ENCODE measurements at places on chromosomes 6 and 20.

- no peak for DNase-seq
Observed at GRCh38 chr20:33694639-33695012, 8.4 kb upstream of the E2F1 start.

DNA sequence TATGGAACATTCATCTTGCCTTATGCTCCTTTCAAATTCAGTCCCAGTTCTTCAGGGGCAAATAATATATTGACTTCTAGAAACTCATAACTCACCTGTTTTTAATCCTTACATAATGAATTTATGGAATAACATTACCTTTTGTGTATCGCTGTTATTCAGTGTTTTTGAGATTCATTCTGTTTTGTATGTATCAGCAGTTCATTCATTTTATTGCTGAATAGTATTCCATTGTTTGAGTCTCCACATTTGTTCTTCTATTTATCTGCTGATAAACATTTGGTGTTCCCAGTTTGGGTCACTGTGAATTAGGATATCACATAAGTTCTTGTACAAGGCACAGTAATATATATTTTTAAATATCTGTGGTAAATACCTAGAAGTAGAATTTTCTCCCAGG, 5.1 kb downstream of the SEMG2 start:
- DNase-seq, result no peak

GRCh38 chr20:53763707-53764414, 170.2 kb upstream of the ZNF217 start:
- no peak for DNase-seq

DNA sequence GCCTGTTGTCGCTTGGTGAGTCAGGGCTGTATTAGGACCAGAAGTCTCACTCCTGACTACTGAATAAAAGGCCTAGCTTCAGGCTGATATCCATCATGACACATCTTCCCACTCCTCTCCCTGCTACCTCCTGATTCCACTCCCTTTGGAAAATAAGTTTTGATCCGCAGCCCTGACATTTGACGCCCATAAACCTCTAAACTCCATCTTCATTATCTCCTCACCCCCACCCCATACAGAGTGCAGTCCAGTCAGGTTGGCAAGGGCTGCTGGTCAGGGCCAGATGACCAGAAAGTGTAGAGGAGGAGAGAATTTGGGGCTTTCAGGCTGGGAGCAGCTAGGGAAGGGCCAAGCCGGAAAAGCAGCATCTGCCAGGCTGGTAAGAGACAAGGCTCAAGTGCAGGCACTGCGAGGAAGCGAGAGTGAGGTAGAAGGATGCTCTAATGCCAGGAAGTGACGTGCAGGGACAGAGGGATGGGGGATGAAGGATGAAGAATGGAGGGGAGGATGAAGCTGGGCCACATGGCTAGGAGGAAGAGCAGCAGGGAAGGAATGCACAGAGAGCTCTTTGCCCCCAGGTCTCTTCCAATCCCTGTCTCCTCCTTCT, 1.2 kb downstream of the GGT7 start:
- no peak for DNase-seq

DNA sequence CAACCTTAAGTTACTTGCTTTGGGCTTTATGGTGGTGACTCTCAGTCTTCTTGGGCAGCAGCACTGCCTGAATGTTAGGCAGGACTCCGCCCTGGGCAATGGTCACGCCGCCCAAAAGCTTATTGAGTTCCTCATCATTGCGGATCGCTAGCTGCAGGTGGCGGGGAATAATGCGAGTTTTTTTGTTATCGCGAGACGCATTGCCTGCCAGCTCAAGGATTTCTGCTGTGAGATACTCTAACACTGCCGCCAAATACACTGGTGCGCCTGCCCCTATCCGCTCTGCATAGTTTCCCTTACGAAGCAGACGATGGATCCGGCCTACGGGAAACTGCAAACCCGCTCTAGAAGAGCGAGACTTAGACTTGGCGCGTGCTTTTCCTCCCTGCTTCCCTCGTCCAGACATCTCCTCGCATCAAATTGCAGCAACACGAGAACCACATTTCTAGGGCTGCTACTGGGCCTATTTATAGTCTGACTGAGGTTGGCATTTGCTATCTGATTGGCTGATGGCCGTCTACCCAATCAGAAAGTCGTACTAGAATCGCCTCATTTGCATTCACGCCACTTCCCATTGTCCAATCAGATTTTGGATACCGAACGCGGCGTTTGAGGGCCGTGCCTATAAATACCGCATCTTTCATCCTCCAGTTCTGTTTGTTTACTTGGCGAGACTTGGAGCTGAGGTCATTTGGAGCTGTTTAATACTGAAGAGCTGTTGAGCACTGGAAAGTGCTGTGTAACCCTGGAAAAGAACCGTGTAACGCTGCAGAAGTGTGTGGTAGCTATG, 28.2 kb upstream of the SLC17A4 start:
- DNase-seq, result no peak
